Stimulated activated CD4-positive, alpha-beta T cell treated with anti-CD3 and anti-CD28 coated beads, Interleukin-4, amount 100 ng/mL, for 4 hours (primary cell): ENCODE measurements at places on chromosomes 2 and 18.

DNA sequence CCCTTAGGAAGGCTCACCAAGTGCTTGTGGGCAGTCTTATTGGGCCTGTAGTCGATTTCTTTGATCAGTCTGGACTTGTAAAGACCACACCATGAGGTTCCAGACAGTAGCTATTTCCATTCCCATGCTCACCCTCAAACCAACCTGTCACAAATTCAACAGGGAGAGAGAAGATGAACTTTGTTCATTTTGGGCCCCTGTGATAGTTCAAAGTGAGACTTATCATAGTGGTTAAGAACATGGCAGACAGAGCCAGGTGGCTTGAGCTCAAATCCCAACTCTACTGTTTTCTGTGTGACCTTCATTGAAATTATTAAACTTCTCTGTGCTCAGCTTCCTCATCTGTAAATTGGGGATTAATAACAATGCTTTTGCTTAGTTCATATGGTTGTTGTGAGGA is 53.9 kb upstream of the CTLA4 start:
- DNase-seq: no peak

GRCh38 chr2:232126301-232127099 is 165.0 kb downstream of the DIS3L2 start:
- DNase-seq: no peak

- DNase-seq: no peak
These were observed 122.7 kb downstream of the GULP1 start for GRCh38 chr2:188414411-188414810.

DNA sequence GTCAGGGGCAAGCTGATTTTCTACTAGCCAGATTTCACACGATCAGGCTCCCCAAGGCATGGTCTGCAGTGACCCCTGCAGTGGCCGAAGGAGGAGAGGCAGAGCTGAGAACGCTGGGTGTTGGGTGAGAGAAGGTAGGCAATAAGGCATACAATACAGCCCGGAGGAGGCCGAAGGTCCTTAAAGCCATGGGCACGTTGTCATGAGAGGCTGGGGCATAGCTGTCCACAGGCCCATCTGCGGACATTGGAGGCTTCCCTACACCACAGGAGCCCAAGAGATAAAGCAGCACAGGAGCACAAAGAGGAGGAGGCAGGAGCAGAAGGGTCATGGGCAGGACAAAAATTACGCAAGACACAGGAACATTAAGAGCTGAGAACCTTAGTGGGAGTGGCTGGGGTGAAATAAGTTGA is 16.7 kb upstream of the BZW1 start:
- DNase-seq: no peak

DNA sequence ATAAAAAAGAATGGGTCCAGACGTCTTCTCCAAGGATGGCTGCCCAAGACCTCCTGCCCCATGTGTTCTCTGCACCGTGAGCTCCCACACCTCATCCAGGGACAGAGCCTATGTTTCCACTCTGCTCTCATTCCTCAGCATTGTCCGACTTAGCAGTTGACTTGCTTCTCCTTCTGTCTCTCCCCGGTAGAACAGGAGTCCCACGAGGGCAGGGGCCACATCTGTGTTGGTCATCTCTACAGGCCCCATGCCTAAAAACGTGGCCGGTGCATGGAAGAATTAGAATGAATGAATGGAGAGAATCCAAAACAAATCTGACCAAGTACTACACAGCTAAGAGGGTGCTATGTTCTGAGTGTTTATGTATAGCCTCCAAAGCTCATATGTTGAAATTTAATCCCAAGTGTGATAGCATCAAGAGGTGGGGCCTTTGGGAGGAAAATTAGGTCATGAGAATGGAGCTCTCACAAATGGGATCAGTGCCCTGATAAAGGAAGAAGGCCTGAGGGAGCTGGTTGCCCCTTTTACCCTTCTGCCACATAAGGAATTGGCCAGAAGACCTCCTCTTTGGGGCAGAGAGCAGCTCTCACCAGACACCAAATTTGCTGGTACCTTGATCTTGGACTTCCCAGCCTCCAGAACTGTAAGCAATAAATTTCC is 55.9 kb downstream of the FAM178B start:
- DNase-seq: no peak

GRCh38 chr18:39799006-39799405 is 2156.0 kb upstream of the PIK3C3 start:
- no peak for DNase-seq

GRCh38 chr2:27736031-27736889 is 35.3 kb upstream of the MRPL33 start:
- no peak for DNase-seq

- DNase-seq: peak; percentile 8
These were observed 130.6 kb downstream of the AKAIN1 start for GRCh38 chr18:5066380-5066977.

DNA sequence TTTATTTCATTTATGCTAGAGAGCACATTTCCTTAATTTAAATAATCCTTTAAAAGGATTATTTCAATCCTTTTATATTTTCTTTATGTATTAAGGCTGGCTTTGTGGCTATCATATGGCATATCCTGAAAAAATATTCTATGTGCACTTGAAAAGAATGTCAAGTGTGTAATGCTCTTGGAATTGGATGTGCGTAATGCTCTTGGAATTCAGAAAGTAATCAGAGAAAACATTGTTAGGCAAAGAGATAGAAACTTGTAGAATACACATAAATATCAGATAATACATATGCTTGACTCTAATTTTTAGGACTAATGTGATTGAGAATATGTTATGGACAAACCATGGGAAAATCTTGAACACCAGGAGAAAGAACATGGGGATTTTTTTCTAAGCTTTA is 197.5 kb upstream of the COL3A1 start:
- no peak for DNase-seq

DNA sequence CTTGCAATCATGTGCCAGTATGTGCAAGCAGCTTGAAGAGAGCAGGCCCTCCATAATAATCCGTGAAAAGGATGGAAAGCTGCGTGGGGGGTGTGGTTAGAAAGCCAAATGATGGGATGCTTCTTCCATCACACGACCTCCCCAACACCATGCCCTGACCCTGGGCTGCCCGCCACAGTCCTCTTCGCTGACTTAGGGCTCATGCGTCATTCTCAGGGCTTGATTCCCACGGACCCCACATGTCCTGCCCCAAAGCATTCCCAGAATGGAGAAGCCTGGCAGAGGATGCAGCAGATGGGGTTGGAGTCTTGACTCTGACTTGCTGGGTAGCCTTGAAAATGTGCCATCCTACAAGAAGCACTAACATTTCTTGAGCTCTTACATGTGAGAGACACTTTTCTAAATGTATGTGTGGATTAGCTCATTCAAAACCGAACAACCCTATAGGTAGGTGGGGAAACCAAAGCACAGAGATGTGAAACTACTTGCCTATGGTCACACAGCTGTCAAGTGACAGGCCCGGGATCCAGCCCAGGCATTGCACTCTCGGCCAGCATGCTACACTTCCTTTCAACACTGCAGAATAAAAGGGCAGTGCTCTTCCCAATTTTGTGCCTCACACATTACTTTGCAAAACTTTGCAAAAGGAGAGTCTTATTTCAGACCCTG is 3.7 kb downstream of the TNS1 start:
- DNase-seq: no peak

DNA sequence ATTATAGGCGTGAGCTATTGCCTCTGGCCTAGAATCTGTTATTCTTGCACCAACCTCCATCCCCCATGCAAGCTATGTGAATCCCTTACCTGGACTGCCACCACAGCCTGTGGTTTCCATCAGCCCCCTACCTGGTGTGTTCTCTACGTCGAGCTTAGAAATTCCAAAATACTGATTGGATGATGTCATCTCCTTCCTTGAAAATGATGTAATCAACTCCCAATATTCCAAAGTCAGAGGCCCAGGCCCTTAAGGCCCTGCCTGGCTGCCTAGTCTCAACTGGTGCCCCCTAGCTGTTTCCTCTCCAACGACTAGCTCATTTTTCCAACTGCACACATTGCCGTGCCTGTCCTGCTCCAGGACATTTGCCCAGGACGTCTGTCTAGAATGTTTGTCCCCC is 41.3 kb upstream of the GBX2 start:
- no peak for DNase-seq

DNA sequence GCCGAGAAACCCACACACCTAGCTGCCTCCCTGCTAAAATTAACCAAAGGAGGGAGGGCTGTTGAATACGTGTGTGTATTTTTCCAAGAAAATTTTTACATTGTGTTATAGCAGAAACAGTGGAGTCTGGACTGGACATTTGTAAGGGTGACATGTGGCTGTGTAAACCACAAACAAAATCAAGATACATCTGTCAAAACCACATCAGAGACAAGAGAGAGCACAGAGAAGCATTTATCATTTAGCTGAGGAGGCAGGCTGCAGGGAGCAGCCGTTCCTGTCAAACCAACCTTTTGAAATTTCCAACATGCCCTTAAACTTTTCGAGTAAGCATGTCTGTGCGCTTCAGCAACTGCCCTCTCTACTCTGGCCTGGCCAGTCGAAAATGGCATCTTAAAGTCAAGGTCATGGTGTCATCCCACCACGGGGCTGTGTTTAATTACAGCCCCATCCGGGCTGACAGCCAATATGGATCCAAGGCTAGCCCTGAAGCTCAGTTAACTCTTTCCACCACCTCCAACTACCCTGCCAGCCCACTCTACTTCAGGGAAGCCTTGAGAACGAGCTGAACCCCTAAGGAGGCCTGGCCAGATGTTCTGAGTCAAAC is 8.4 kb downstream of the BCL11A start:
- no peak for DNase-seq

GRCh38 chr2:5742126-5742525 is 49.9 kb downstream of the SOX11 start:
- DNase-seq: no peak

GRCh38 chr2:11659851-11660250 is 10.1 kb downstream of the NTSR2 start:
- DNase-seq: no peak

DNA sequence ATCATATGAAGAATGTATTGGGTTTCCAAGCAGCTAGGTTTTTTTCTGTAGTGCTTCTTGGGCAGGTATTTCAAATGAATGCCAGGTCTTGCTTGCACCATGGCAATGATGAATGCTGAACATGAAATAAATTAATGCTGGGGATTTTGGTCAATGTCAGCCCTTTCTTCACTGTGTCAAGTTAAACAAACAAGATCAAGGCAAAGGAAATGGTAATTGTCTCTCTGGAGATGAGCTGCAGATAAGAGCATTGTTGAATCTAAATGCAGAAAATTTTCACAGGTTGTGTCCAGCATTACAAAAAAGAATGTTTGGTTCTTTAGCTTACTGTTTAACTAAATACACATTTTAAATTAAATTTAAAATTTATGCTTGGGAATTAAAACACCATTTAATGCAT is 144.3 kb downstream of the GPD2 start:
- no peak for DNase-seq

DNA sequence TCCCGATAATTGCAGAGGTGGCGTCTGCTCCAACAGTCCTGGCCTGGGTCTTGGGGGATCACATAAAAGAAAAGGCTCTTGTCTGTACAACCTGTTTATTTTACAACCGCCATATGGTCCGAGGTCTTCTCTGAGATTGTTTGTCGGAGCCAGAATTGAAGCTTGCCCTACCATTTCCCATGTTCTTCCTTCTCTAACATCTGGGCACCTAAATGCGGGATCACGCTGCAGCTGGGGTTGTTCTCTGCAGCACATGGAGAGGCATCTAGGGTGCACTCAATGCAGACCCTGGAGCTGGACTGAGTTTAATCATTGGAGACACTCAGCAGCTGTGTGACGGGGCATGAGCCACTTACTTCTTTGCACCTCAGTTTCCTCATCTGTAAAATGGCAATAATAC is 107.7 kb downstream of the ACKR3 start:
- DNase-seq: no peak

GRCh38 chr2:188293601-188294351 is 2.1 kb downstream of the GULP1 start:
- DNase-seq: no peak

GRCh38 chr2:240296476-240297255 is 138.8 kb upstream of the GPC1 start:
- no peak for DNase-seq
